ENCODE measurements at places on chromosomes 6 and 20.

- no peak for DNase-seq
Measured at GRCh38 chr20:19598117-19598850, 159.8 kb upstream of the RIN2 start.

GRCh38 chr20:62461157-62461556 lies 14.6 kb downstream of the GATA5 start:
- DNase-seq, result no peak

- DNase-seq, result no peak
Measured at GRCh38 chr6:524803-525202, 132.1 kb downstream of the HUS1B start.

DNA sequence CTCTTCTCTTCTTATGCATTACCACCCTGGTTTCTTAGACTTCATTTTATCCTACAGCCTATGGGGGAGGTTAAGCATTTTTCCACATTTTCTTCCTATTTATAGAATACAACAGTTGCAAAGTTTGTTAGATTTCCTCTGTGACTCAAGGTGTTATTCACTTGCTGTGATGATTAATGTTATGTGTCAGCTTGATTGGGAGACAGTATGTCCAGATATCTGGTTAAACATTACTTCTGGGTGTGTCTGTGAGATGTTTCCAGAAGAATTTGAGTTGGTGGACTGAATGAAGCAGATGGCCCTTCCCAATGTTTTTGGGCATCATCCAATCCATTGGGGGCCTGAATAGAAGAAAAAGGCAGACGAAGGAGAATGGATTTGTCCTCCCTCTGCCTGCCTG lies 131.3 kb downstream of the C6orf118 start:
- no peak for DNase-seq

GRCh38 chr6:17768881-17769280 lies 62.2 kb upstream of the NUP153 start:
- no peak for DNase-seq

DNA sequence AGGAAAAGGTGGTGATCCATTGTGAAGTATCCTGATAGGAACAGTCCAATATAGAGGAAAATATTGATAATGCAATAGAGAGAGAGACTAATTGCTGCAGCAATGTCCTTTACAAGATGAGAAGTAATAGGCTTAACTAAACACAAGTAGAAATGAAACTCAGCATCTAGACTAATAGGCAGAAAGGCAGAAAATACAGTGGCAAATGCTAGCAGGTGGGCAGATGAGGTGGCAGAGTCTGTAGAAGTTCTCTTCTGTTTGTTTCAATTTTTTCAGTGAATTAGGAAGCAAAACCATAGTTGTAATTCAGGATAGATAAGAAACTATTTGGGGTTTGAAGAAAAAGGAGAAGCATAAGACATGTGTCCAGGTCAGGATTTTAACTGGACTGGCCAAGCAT lies 236.7 kb upstream of the HS3ST5 start:
- no peak for DNase-seq

GRCh38 chr6:41032830-41033229 lies 6.2 kb downstream of the UNC5CL start:
- DNase-seq, result no peak

DNA sequence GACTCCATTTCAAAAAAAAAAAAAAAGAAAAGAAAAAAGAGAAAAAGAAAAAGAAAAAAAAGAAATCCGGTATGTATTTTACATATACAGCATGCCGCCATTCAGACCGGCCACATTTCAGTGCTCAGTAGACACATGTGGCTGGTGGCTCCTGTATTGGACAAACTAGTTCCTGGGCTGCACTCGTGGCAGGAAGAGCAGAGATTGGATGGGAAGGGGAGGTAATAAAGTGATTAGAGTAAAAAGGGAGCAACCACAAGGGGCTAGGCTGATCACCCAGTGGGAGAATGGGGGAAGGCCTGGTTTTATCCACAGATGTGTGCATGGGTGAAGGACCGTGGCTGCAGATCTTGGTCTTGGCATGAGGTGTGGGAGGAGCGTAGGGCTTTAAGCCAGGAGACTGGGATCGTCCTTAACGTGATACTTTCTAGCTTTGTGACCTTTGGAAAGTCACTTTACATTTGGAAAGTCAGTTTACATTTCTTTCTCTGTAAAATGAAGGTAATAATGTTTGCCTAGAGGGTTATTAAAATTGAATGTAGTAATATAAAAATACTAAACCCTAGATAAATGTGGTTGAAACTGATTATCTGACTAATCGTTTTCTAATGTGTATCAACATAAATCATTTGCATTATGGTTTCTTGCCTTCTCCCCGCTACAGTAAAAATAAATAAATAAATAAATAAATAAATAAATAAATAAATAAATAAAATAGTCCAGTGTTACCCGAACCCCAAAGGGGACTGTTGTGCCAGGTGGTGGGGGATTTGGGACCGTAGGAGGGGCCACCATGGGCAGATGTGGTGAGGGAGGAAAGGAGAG lies 869 bp upstream of the TRIM15 start:
- no peak for DNase-seq

DNA sequence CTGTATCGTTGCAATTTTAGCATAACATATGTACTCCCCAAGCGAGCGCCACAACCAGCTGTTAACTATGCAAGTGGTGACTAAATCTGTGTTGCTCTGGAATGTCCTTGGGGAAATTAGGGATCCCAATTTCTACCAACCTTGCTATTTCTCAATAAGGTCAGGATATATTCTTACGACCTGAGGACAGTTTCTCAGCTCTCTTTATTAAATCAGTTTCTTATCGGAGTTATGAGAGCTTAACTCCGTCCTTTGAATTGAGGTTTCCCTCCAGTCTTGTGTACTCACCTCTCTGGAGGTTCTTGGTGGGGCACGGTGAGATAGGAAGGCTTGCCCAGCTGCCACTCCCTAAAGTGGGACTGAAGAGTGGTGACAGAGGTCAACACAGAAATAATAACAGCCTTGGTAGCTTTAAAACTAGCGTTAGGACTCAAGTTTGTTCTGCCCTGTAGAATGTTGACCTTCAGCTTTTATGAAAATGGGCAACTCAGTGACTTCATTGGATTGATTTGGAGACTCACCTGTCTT lies 694 bp downstream of the MRPS18B start:
- no peak for DNase-seq

- no peak for DNase-seq
Measured at GRCh38 chr6:122790423-122791309, 1.6 kb downstream of the SMPDL3A start.

GRCh38 chr6:2231438-2231837 lies 14.0 kb downstream of the GMDS start:
- no peak for DNase-seq

DNA sequence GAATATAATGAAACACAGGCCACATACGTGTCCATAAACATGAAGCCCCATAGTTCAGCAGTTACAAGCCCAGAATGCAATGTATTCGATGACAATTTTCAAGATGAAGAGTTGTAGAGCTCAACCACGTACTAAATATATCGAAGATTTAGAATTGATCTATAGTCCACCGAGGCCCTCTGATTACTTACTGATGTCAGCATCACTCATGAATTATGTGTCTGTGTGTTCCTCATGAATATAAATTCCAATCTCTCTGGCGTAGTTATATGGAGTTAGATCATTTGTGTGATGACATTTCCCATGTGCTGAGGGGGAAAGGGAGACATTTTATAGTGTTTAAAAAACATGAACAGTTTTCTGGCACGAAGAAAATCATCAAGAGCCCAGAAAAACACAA lies 97.5 kb downstream of the PFDN4 start:
- no peak for DNase-seq

- no peak for DNase-seq
Measured at GRCh38 chr6:21395121-21395520, 198.4 kb upstream of the SOX4 start.

DNA sequence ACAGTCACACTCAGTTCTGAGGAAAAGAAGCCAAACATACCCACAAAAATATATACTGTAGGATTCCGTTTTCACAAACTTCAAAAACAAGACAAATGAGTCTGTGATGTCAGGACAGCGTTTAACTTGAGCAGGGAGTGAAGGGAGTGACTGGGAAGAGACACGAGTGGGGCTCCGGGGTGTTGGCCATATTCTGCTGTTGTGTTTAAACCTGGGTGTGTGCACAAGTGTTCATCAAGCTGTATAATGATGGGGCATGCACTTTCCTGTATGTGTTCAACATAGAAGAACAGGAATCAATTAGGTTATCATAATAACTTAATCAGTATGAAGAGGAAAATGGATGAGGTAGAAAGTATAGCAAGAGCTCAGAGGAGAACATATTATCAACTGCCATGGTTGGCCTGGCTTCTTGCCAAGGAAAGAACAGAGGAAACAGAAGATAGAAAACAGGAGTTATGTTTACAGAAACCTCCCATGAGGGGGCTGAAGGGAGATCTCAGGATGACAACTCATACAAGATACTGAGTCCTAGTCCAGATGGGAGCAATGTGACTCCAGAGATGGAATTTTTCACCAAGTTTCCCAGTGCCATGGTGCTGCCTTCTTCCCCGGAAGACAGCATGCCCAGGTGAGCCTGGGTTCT lies 15.1 kb upstream of the AFDN start:
- no peak for DNase-seq

GRCh38 chr6:169905041-169905807 lies 153.8 kb downstream of the ERMARD start:
- no peak for DNase-seq
